Ovary (tissue), 10 donors: ENCODE measurements at places on chromosomes 12 and 14.

DNA sequence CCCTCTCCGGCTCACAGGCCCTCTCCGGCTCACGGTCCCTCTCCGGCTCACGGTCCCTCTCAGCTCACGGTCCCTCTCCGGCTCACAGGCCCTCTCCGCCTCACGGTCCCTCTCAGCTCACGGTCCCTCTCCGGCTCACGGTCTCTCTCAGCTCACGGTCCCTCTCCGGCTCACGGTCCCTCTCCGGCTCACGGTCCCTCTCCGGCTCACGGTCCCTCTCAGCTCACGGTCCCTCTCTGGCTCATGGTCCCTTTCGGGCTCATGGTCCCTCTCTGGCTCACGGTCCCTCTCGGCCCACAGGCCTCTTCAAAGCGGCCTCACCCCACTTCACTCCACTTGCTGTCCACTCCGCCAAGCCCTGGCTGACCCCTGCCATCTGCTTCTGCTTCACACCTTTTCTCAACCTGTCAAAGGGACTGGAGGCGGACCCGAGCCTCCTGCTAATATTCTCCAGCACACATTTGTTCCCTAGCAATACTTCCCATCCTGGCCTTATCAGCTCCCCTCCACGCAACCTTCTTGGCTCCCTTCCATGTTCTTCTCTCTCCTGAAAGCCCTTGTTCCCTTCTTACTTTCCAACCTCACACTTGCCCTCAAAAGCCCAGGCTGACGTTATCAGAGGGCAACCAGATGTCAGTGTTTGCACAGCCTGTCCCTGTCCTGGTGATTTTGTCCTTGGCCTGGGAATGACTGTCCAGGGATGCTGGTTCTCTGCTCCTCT is 176.7 kb downstream of the CALM1 start:
- no peak for DNase-seq

DNA sequence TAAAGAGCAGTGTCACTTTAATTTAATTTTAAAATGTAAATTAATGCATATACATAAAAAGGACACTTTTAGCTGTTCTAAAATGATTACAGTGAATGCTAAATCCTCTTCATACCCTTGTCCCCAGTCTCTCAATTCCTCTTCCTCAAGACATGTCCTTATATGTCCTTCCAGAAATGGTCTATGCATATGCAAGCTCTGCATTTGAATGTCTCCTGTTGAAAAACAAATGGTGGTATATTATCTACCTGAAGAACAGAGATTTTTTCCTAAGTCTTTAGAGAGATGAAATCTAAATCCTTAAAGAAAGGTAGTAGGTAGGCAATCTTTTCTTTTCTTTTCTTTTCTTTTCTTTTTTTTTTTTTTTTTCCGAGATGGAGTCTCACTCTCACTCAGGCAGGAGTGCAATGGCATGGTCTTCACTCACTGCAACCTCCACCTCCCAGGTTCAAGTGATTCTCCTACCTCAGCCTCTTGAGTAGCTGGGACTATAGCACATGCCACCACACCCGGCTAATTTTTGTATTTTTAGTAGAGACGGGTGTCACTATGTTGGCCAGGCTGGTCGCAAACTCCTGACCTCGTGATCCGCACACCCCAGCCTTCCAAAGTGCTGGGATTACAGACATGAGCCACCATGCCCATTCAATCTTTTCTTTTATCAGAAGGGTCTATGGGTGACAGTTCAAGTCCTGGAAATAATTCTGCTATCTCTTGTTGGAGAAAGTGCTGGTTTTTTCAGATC is 180.5 kb downstream of the PRKCH start:
- no peak for DNase-seq

DNA sequence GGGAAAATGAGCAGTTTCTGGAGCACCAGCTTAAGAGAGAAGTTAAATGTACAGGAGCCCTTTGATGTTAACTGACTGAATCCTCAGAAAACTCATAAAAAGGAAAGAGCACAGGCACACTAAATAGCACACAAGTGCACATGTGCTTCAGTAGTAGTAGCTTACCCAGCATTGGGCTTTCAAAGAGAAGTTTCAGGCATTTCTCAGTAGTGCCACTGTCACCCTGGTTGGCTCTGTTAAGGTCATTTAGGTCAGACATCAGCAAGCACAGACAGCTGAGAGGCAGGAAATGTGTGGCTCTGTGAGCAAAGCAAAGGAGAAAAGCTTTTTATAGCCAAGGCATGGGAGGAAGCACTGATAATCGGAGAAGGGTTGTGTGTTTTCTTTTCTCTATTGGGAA is 96.3 kb upstream of the HIF1A start:
- no peak for DNase-seq

DNA sequence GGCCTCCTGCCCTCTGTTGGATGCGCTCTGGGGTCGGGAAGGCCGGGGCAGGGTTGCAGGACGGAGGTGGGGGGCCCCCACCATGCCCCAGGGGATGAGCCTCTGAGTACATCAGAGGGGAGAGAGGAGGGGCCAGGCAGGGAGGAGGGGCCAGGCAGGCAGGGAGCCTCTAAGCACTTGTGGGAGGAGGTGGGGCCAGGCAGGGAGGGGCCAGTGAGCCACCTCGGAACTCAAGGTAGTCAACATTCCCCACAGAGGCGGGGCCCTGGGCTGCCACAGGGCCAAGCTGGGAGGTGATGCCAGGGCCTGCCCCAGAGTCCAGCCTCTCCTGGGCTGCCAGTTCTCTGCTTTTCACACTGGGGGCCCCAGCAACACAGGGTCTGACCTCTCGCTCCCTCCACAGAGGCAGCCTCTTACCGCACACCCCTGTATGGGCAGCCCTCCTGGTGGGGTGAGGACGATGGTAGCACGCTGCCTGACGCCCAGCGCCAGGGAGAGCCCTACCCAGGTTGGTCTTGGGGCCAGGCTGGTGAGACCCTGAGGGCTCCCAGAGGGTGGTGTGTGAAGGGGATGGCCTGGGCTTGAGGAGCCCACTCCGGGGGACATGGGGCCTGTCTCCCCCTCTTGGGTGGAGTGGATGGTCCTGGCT is 17.4 kb downstream of the CEP170B start:
- peak; percentile 14 for DNase-seq

DNA sequence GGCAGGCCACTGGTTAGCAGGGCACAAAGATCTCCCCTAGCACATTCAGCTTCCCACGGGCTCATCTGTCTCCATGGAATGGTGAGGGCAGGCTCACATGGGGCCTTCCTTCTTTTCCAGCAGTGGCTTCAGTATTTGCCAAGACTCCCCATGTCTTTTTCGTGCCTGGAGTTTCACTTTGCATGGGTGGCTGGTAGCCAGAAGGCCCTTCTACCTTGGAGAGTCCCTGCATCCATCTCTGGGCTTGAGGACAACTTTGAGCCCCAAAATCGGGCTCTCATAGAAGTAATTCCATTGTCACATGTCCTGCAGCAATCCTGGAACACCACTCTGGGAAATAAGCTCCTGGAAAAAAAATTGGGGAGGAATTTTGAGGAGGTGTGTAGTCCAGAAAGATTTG is 42.1 kb downstream of the NFKBIA start:
- no peak for DNase-seq

GRCh38 chr12:43028826-43029225 is 439.3 kb upstream of the PRICKLE1 start:
- DNase-seq: no peak

- no peak for DNase-seq
Observed at GRCh38 chr12:42607584-42608058, 18.1 kb upstream of the PRICKLE1 start.

DNA sequence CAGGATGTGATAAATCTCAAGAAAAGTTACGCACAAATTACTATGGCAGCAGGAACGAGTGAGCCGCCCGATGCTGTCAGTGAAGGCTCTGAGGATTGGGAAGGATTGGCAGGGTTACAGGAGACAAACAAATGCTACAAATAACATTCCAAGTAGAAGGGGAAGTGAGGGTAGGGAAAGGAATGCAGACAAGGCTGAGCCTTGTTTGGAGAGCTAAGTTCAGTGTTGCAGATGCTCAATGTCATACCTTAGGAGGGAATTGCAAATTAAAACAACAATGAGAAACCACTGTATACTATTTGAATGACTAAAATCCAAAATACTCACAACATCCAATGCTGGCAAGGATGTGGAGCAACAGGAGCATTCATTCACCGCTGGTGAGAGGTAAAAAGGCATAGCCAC is 1.3 kb downstream of the CLEC9A start:
- DNase-seq: no peak

- DNase-seq: peak; percentile 24
Observed at GRCh38 chr12:131916306-131917138, 12.6 kb upstream of the PUS1 start.

DNA sequence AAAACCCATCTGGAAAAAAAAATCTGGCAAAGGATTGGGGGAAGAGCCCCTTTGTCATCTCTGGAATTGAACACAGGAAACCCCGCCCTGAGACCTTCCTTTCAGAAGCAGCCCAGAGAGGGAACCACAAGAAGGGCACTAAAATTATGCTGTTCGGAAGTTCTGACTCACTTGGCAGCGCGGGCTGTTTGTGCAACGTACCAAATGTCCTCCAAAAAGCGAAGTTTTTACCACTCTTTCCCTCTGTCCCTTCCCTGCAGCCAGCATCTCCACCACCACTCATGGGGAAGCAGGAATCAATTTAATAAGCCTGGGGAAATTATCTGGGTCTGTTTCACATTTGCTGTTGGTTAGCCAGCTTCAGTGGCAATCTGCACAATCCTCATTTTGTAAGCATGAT is 3.2 kb upstream of the SYNE3 start:
- peak; percentile 84 for DNase-seq

- no peak for DNase-seq
Observed at GRCh38 chr12:125189015-125189414, 123.8 kb downstream of the AACS start.

GRCh38 chr14:24080888-24081738 is 9.8 kb downstream of the CPNE6 start:
- peak; percentile 25 for DNase-seq

DNA sequence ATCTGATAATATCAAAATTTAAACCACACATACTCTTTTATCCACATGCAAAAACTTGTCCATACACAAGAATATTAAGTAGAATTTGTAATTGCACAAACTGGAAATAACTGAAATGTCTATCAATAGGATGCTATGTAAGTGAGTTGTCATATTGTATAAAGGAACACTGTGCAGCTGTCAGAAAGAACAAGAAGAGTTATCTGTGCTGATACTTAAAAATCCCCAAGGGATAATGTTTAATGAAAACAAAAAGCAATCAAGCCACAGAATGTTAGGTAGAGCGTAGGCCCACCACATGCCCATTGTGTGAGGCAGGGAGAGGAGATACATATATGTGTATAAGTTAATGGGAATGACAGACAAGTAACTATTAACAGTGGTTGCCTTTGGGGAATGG is 25.9 kb upstream of the HIGD1C start:
- no peak for DNase-seq

DNA sequence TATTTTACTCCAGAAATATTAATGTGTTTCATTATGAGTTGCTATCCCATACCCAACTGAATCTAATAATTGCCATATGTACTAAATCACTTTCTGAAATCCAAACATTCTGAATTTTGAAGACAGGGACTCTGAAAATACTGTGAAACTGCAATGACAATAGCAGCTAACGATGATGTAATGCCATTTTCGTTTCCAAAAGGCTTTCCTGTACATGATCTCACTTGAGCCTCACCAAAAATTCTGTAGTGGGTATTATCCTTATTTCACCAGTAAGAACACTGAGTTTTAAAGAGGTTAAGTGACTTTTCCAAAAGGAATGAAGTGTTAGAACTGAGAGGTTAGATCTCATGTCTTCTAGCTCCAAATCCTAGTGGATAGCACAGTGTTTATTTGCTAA is 133.3 kb downstream of the FLRT2 start:
- DNase-seq: no peak

DNA sequence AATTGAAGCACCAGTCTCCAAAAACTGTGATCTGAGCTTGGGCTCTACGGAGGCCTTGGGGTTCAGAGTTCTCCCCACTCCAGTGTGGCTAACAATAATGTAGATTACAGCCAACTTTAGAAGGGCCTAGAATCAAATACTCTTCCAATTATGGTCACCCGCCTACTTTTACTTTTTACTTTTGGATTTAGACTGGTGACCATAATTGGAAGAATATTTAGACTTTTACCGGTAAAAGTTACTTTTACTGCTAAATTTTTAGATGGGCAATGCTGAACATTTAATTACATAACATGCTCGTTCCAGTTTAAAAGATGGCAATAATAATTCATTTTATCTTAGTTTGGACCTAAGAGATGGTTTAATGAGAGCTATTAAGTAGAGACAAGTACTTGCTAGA is 39.2 kb downstream of the PPTC7 start:
- DNase-seq: no peak

DNA sequence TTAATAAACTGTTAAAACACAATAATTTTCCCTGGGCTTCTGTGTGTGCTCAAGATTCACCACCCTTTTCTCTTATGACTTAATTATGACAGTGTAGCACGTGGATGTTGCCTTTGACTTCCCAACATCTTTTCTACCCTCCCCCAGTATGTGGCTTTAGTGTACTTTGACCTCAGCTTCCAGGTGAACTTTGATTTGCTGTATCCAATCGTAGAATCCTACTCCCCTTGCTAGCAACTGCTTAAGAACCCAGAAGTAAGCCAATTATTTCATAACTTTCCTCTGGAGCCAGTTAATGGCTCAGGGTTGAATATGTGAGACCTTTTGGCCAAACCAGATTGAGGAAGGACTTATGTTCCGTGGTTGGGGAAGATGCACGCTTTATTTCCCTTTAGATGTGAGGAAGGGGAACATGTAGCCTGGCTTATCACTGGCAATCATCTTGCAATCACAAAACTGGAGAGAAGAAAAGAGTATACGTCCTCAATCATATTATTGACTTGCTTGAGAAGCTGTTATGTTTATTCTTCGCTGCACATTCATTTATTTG is 259.6 kb upstream of the ATP2B1 start:
- DNase-seq: no peak

GRCh38 chr14:74647061-74647677 is 35.1 kb upstream of the LTBP2 start:
- no peak for DNase-seq

- DNase-seq: no peak
Observed at GRCh38 chr12:5232826-5233500, 189.3 kb downstream of the KCNA5 start.

- DNase-seq: no peak
Observed at GRCh38 chr14:88005978-88006851, 1.3 kb downstream of the GPR65 start.

DNA sequence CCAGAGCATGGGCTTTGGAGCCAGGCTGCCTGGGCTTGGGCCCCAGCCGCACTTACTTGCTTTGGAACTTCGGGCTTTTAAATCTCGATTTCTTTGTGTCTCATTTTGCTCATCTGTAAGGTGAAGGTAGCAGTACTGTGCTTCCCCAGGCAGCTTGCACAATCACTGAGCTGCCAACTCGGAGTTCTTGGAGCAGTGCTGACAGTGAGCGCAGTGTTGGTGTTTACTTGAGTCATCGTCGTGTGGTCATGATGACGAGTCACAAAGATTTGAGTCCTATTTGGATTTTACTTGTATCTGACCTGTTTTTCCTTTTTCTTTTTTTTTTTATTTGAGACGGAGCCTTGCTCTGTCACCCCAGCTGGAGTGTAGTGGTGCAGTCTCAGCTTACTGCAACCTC is 31.3 kb upstream of the ATF1 start:
- no peak for DNase-seq

DNA sequence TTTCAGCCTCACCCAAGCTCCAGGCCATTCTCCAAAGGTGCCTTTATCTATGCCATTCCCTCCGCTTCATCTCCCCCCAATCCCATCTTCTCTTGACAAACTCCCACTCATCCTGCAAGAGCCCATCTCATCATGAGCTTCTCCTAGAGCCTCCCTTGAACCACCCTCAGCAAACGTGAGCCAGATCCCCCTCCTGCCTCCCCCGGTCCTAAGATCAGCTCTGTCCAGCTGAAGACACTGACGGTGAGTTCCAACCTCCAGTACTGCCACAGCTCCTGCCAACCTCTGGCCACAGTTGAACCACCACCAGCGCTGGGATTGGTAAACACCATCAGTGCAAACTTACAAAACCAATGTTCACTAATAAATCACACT is 124.6 kb downstream of the BCL11B start:
- no peak for DNase-seq
